Stimulated activated CD4-positive, alpha-beta T cell treated with anti-CD3 and anti-CD28 coated beads, Interleukin-4, amount 100 ng/mL, for 1 hour (primary cell): ENCODE measurements at places on chromosomes 7 and 10.

DNA sequence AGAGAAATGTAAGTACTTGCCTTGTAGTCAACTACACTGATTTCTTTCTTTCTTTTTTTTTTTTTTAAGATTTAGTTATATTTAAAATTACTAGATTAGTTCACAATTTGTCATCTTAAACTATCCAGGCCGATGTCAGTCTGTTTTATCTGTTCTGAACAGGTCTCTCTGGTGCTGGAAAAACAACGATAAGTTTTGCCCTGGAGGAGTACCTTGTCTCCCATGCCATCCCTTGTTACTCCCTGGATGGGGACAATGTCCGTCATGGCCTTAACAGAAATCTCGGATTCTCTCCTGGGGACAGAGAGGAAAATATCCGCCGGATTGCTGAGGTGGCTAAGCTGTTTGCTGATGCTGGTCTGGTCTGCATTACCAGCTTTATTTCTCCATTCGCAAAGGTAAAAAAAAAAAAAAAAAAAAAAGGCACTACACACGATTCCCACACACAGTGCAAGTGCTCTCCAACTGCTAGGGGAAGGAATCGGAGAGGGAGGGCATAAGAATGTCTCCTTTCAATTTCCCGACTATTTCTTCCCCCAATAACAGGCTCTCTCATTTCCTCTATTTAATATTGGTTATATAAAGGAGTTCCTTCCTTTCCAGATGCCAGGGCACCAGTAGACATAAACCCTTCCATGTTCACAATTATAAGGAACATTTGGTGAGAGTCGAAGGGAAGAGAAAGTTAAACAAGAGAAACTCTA is 53.4 kb downstream of the PAPSS2 start:
- DNase-seq = no peak

DNA sequence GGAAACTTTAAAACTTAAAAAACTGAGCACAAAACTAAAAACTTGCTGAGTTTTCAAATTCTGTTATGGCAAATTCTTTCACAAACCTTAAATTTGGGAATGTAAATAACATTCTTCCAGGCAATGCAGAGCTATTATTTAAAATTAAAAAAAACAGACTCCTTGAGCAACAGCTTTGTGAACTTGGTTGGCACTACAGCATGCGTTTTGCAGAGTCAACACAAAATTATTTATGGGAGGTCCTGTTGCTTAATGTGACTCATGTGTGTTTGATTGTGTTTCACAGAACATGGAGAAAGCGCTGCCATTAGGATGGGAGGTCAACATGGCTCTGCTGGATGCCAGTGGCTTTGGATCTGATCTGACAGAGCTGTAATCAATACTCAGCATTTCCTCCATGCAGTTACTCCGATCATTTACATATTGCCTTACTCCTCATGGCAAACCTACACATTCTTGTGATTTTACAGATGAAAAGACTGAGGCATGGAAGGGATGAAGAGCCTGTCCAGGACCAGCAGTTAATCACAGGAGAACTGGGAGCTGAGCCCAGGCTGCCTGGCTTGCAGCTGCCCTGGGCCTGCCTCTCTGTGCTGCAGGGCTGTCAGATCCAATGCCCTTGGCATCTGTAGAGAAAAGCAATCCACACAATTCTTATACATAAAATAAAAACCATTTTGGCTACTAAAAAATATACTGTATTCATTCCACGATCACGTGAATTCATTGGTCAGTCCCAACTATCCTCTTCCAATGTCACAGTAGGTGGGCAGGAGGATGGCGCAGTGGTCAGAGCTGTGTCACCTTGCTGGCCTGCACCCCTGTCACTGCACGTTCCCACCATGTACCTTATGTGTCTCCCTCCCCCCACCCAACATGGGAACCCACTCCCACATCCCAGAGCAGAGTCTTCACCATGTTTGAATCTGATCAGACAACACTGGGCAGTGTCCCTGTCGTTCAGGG is 200.9 kb downstream of the CXCL12 start:
- DNase-seq = no peak

DNA sequence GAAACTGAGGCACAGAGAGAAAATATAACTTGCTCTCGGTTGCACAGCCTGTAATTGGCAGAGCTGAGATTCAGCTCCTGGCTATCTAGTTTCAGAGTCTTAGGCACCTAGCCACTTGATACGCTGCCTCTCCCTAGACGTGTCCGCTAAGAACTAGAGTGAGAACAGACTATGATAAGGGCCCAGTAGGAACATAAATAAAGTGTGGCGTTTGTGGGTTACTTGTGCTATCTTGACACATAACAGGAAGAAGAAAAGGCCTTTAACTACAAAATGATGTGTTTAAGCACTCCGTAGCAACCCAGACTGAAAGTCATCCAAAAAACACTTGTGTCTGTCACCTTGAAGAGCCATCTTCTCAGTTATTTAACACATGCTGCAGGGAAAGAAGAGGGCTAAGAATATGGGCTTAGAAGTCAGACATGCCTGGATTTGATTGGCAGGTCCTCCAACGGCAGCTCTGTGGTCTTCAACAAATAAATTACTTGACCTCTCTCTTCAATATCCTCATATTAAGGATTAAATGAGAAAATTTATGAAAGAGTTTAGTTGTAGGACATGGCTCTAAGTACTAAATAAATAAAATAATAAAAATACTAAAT is 96.2 kb downstream of the SGMS1 start:
- DNase-seq = no peak

GRCh38 chr7:17623546-17624185 is 316.6 kb downstream of the SNX13 start:
- DNase-seq = no peak

DNA sequence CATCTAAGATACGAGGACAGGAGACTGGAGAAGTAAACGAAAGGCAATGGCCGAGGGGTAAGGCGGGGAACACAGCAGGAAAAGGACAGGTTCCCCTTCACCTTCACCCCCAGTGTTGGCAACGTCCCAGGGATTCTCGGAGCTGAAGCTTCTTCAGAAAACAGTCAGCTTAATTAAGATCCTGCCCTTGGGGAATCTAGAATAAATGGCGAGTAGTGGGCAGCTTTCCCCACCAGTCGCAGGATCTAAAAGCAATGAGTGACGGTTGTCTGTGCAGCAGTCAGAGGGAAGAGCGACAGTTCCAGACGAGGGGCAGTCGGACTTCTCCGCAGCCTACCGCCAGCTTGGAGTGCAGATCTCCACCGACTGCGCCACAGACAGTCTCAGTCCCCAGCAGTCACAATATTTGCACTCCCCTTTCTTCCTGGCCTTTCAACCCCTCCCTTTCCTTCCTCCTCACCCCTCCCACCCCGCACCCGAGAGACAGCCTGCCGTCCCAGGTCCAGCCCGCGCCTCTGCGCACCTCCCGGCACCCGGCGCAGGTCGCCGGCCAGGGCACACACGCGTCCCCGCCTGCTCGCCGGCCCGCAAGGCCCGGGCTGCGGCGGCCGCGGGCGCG is 10.9 kb upstream of the SP8 start:
- DNase-seq = no peak

DNA sequence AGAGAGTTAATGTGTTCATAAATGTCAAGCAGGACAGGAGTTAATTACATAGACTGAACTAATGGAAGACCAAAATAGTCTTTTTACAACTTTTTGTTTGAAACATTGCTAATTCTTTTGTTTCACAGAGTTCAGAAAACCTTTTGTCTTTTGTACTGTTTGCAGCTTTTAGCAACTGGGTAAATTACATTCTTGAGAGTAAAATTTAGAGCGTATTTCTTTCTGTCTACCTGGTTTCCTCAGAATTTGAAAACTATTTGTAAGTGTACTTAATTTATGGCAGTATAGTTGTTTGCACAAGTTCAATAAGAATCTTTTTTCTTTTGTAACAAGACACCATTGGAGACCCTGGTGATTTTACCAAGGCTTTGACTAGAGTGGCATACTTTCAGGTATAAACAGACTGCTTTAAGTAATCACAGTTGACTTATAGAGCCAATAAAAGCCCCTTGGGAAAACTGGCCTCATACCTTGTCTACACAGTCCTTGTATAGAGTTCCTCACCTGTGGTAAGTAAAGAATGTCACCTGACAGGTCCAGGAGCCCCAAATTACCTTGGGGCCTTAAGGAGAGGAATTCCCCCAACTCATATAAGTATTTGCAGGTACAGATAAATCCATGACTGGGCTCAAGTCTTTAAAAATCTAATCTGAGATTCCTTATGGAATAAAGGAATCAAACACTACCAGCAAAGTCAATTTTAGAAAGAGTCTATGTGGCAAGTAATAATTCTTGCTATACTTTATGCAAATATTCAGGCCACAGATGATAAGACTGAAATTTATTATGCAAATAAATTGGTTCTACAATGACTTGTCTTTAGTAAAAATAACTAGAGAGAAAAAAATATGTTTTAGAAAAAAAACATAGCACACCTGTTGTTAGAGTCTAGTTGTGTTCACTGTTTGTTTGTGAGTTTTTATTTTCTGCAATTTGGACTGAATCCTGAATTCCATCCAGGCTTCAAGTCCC is 23.6 kb upstream of the CREB3L2 start:
- DNase-seq = no peak

- DNase-seq = no peak
Observed at GRCh38 chr10:807163-807957, 117.9 kb upstream of the DIP2C start.

GRCh38 chr10:29183301-29183945 is 105.4 kb upstream of the LYZL1 start:
- no peak for DNase-seq
